NCI-H187 treated with DMSO at 0.1 percent for 48 hours (cell line): ENCODE measurements at places on chromosomes 5 and 9.

DNA sequence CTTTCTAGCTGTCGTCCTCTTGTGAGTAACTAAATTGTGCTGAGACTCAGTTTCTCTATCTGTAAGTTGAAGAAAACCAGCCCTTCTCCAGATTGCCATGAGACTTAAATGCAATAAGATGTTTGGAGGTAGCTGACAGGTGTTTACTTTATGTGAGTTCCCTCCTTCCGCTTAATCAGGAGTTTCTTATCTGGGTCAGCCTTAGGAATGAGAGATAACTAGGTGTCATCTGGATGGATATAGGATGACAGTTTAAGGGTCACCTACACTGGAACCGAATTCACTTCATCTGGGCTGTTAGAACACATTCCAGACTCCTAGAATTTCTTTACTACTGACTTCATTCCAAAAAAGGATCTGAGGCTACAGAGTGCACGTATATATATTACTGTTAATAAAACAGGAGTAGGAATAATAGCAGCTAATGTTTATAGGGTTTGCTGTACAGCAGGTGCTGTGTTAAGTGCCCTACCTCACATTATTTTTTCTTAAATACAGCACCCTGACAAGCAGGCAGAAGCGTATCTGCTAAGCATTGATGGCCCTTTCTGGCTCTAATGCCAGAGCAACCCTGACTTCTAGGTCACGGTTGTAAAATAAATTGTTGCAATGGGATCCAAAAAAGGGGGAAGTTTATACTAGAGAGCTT, 30.0 kb upstream of the CPEB4 start:
- no peak for DNase-seq

- DNase-seq = no peak
Observed at GRCh38 chr5:116358911-116359418, 215.7 kb downstream of the SEMA6A start.

DNA sequence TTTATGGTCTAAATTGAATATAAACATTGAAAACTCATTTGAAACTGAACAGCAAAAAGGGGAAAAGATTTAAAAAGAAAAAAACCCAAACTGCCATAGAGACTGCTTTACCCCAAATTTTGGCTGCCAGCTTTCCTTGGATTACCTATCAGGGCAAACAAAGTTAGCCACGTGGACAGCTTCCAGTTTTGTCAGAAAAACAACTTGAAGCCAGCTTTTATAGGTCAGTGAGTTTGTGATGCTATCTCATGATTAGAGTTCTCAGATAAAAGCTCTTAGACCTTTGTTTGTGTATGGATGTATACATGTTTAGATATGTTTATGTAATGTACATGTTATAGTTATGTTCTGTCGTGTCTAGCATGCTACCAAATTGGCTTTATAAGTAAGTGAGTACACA, 16.1 kb downstream of the FBP2 start:
- DNase-seq = no peak

GRCh38 chr9:87405677-87406542, 91.8 kb upstream of the DAPK1 start:
- DNase-seq = no peak
